Osteoblast (primary cell): ENCODE measurements at places on chromosomes 3 and 15.
A peak's percentile ranks its signal among the peaks of the same experiment; 100 is the strongest.

DNA sequence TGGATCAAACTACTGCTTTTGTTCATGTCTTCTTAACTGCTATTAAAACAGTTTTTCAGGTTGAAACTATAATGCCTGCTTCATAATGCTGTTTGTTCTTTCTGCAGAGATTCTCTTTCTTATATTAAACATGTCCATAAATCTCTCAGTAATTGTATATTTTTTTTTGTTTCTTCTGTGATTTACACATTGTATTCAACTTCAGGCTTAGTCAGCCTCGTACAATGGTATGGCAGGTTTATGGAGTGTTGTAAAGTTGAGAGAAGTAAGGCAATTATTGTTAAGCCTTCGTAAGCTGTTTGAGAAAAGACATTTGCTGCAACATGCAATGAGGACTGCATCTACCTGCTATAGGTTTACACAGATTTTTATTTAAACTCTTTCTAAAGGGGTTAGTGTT, 977.1 kb downstream of the DIPK2A start:
- DNase-seq, result no peak

GRCh38 chr3:143950810-143951209, 20.8 kb upstream of the DIPK2A start:
- DNase-seq, result no peak

DNA sequence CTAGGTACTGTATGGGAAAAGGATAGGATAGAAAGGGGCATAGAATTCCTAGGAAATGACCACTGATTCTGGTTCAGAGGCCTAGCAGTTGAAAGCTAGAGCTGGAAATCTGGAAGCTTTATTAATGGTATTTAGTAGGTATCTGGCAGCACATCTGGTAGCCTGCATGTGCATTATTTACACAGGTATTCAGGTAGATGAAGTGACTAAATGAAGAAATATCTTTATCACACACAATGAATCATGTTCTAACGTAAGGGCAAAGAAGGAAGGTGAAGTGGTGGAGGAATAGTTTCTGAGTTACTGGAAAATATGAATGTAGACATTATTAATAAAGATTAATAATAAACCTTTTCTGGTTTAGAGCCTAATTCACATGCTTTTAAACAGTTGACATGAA, 119.9 kb downstream of the MBNL1 start:
- DNase-seq, result no peak

GRCh38 chr15:66997212-66997611, 68.2 kb upstream of the SMAD3 start:
- peak; percentile 87 for DNase-seq

DNA sequence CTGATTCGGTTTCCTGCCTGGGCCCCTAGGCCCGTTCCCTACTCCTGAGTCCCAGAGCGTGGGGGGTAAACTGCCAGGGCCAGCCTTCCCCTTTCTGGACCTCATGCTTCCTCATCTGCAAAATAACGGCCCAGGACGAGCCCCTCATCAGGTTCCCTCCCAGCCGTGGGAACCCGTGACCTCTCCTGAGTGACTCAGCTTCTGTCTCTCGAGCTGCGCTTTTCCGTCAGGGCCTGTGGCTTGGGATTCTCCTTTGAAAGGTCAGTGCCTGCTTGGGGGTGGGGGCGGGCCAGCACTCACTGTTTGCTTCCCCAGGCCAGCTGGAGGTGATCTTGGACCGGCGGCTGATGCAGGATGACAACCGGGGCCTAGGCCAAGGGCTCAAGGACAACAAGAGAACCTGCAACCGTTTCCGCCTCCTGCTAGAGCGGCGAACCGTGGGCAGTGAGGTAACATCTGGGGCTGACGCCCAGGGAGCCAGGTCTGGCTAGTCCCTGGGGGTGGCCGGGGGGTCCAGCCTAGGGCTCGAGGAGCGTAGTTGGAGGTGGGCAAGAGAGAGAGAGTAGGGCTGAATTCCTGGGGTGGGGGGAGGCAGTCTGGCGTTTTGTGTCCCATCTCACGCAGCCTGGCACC, 12.8 kb downstream of the MAN2A2 start:
- peak; percentile 69 for DNase-seq

DNA sequence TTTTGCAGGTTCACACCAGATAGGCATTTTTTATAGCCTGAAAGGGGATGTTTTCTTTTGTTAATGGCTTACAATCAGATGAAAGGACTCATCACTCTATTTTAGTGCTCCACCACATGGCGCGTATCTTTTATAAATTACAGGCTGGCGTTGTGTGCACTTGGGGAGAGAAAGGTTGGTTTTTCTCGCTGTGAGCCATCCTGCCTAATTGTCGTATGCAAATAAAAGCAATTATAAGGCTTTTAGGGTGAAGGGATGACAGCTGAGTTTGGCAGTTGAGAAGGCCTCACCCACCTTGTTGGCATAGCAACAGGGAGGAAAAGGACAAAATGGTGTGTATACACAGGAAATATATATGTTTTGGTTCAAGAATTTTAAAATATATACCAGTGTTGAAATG, 268.0 kb downstream of the NR2F2 start:
- DNase-seq, result no peak

DNA sequence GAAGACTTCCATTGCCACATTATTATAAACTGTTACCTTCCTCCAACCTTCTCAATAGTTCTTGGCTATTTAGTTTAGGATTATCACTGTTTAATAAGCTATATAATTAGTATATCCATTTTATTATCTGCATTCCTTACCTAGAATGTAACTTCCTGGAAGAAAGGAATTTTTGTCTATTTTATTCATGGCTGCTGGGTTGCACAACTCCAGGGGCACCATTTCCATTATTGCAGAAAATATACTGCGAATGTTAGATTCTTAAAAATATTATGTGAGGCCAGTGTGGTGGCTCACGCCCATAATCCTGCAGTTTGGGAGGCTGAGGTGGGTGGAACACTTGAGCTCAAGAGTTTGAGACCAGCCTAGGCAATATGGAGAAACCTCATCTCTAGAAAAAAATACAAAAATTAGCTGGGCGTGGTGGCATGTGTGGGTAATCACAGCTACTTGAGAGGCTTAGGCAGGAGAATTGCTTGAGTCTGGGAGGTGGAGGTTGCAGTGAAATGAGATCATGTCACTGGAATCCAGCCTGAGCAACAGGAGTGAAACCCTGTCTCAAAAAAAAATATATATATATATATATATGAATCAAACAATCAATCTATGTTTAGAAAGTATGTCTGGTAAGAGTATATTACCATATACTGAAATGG, 19.9 kb downstream of the CLDN1 start:
- DNase-seq, result no peak

GRCh38 chr3:158590223-158590622, 19.2 kb downstream of the MLF1 start:
- no peak for DNase-seq

DNA sequence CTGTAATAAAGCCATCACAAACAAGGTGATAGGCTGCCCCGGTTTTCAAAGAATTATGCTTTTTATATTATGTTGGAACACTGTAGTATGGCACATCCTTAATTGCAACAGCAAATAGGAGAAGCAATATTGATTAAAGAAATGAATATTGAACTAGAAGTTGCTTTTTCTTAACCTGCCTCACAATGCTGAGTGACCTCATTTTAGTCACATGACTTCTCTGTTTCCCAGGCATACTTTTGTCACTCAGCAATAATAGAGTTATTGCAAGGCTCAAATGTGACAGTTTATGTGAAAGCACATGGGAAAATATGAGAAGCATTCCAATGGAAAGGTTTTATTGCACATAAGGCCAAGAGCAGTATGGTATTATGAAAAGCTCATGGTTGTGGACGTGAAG, 400.7 kb downstream of the FGF12 start:
- DNase-seq, result no peak

- DNase-seq, result no peak
Measured at GRCh38 chr3:16253601-16254000, 11.1 kb downstream of the DPH3 start.

GRCh38 chr3:28726840-28727239, 378.2 kb upstream of the AZI2 start:
- peak; percentile 15 for DNase-seq

- DNase-seq, result peak; percentile 86
Measured at GRCh38 chr15:71790081-71790480, 20.3 kb upstream of the NR2E3 start.

GRCh38 chr3:66993082-66993481, 5.0 kb upstream of the KBTBD8 start:
- no peak for DNase-seq

- peak; percentile 18 for DNase-seq
Measured at GRCh38 chr3:1987980-1988379, 110.7 kb upstream of the CNTN4 start.

GRCh38 chr3:102195198-102195948, 239.4 kb upstream of the ZPLD1 start:
- no peak for DNase-seq
